ENCODE measurements at places on chromosomes 3 and 15.

GRCh38 chr15:57651445-57651844, 55.1 kb upstream of the POLR2M start:
- no peak for DNase-seq

- DNase-seq, result no peak
Observed at GRCh38 chr15:99495430-99496301, 70.1 kb upstream of the MEF2A start.

DNA sequence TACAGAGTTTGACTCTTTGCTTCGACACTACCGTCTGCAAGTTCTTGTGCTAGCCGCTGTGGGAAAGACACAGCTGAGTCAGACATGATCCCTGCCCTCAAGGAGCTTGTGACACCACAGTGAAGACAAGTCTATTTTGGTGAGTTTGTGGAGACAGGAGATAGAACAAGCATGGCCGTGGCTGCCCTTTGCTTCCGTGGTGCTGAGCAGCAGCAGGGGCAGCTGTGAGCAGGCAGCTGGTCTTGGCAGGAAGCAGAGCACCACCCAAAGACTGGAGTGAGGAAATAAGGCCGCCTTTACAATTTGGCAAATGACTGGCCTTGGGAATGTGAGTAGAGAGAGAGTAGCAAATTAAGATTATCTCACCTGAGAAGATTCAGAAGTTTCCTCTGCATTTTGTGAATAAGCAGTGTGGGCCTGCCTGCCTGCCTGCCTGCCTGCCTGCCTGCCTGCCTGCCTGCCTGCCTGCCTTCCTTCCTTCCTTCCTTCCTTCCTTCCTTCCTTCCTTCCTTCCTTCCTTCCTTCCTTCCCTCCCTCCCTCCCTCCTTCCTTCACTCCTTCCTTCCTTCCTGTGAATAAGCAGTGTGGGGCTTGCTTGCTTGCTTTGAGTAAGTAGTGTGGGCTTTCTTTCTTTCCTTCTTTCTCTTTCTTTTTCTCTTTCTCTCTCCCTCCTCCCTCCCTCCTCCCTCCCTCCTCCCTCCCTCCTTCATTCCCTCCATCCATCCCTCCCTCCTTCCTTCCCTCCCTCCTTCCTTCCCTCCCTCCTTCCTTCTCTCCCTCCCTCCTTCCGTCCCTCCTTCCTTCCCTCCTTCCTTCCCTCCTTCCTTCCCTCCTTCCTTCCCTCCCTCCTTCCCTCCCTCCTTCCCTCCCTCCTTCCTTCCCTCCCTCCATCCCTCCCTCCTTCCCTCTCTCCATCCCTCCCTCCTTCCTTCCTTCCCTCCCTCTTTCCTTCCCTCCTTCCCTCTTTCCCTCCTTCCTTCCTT, 1.6 kb upstream of the GCNT3 start:
- DNase-seq, result no peak

GRCh38 chr3:44893097-44893496, 18.7 kb downstream of the TGM4 start:
- DNase-seq, result no peak

DNA sequence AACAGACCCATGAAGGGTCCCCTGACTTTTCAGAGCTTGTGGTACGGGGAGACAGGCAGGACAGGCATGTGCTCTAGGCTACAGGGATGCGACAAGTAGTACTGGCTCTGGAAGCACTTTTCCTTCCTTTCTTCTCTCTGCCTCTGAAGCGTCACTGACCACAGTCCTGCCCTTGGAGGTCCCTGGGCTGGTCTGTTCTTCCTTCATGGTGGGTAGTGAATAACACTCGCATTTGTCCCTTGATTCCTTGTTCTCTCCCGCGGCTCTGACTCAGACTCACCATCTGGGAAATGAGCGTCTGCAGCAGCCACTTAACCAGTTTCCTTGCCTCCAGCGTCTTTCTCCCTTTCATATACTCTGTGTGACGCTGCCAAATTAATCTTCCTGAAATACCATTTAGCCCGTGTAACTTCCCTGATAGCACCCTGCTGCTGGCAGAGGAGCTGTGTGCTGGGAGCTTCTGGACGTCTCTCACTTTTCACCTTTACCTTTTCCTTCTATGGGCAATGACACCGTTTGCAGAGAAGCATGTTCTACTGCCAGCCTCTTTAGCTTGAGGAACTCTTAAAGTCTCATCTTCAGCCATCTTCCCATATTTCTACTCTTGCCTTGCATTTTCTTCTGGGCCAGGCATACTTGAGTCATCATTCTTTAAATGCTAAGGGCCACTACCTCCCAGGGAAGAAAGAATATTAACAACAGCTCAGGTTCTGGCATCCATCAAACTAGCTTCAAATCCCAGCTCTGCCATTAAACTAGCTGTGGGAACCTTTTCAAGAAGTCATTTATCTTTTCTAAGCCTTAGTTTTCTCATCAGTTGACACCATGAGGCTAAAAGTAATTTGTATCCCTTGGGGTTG, 33.6 kb downstream of the TMEM45A start:
- DNase-seq, result no peak

DNA sequence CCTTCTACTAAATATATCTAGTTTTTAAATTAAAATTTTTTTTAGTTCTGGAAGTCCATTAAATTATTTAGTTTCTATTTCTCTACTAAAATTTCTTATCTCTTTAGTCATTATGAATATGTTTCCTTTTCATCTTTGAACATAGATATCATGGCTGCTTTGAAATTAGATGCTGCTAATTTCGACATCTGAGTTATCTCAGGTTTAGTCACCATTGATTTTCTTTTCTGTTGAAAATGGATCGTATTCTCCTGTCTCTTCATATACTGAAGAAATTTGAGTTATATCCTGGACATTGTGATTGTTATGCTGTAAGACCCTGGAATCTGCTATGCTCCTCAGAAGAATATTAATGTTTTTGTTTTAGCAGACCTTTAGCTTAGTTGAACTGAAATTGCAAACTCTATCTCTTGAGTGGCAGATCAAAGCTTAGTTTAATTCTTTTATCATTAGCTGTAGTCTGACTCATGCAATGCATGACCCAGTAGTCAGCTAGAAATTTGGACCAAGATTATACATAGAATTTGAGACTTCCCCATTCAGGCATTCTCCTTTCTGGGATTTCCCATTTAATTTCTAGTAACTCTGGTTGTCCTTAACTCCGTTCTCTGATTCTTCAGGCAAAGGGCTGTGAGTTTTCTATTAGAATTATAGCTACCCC, 439.8 kb upstream of the IL12A start:
- DNase-seq, result no peak

DNA sequence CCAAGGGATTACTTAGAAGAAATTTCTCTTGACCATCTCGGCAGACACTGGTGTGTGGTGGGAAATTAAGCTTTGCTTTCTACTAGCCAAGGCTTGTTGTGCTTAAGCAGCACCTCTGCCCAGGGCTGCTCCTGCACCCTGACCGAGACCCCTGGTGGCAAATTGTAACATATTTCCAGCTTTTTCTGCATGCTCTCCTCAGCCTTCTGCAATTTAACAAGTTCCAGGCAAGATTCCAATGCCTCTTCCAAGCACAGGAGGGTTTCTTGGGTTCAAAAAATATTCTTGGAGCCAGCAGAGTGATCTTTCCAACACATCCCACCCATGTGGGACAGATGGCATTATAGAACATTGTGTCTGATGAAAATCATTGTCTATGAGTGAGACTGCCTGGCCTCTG, 210.5 kb downstream of the CLSTN2 start:
- no peak for DNase-seq

DNA sequence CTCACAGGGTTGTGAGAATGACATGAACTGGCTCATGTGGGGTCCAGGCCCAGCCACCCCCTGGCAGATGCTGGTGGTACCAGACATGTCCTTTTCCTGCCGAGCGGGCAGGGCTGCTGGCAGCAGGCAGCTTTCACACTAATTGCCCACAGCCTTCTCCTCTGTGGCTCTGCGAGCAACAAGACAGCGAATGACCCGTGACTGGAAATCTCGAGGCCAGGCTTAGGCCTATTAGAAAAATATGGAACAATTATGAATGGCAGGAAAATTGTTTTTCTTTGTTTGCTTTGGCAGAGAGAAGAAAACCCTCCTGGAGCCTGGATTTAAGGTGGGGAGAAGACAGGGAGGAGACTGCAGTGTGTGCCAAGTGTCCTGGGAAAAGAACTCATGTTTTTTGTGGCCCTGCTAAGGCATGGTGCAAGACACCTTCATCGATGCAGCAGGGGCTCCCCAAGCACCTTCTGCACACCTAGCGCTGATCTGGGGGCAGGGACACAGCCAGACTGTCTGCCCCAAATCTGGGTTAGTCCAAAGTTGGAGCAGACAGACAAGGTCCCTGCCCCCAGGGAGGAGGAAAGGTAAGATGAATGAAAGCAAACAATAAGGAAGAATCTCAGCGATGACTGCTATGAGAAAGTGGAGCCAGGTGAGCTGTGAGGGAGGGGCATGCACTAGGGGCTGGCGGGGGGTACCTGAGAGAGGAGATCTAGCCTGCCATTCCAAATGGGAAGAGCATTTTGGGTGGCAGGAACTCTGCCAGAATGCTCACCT, 193.8 kb upstream of the TLE3 start:
- no peak for DNase-seq

- no peak for DNase-seq
Observed at GRCh38 chr3:182947888-182948287, 32.5 kb downstream of the DCUN1D1 start.

- DNase-seq, result no peak
Observed at GRCh38 chr3:24622138-24622537, 127.5 kb upstream of the THRB start.

DNA sequence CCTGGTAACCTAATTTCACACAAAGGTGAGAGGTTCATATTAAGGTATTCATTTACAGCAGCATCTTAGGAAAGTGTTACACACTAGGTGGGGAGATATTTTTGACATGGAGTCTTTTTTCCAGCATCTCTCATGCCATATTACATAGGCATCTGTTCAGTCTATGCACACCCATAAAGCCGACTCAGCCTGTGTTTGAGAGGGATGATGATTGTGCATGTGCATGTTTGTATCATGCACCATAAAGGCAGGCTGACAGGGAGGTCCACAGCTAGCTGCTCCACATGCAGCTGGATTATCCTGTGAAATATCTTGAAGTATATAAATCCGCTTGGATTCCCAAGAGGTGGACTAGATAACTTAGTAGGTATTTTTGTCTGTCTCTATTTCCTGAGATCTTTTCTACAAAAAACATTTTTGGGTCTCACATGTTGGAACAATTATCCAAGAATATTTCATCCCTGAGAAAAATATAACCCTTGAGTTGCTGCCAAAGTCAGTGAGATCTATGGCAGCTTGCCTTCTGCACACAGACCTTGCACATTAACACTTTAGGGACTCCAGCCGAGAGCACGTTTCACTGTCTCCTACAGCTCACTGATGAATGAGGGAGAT, 288.4 kb upstream of the DPH6 start:
- DNase-seq, result no peak

GRCh38 chr3:130933801-130934345, 40.0 kb downstream of the ATP2C1 start:
- no peak for DNase-seq

GRCh38 chr3:50657407-50657806, 17.3 kb upstream of the DOCK3 start:
- DNase-seq, result no peak

DNA sequence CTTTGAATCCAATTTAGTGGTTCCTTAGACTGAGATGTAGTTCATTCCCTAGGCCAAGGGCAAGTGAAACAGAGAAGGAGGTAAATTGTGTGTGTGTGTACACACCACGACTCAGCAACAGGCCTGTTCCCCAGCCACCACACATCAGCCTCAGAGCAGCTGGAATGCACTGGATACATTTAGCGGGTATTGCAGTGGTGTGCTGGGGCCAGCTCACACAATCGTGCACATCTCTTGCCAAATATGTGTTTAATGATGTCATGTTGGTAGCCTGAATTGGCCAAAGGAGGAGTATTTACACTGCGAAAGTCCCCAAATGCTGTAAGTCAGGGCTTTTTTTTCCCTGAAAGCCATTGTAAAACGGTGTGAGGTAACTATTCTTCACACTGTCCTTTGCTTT, 82.3 kb downstream of the RBPMS2 start:
- no peak for DNase-seq

DNA sequence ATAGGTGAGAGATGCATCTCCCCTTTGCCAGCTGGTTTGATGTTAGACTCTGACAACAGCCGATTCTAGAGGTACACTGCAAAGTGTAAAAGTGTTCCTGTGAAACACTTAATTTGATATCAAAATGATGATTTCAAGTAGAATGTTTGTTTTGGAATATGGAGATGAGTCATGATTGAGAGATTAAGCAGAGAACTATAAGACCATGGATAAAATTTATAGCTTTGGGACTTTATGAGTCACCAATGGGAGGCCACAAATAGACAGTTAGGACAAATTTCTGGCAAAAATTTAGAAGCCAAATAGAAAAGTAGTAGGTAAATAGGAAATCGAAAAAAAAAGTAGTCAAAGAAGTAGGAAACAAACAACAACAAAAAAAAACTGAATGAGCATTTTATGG, 672.5 kb downstream of the NSUN3 start:
- no peak for DNase-seq

GRCh38 chr15:87021751-87022150, 942.1 kb downstream of the AGBL1 start:
- DNase-seq, result no peak

- DNase-seq, result no peak
Observed at GRCh38 chr15:42384597-42384996, 25.3 kb downstream of the CAPN3 start.

GRCh38 chr3:138399766-138400165, 34.6 kb upstream of the ESYT3 start:
- DNase-seq, result no peak

- no peak for DNase-seq
Observed at GRCh38 chr3:138479438-138479863, 45.0 kb downstream of the ESYT3 start.

DNA sequence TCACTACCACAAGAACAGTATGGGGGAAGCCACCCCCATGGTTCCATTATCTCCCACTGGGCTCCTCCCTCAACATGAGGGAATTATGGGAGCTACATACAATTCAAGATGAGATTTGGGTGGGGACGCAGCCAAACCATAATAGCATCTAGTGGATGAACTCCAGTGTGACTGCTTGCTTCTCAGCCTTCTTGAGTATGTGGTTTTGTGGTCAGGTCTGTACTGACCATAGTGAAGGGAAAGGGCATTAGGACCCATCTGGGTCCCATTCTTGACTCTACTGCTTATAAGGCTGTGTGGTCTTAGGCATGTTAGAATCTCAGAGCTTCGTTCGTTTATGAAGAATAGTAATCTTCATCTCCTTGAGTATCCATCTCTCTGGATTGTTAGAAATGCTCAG, 81.4 kb downstream of the CGNL1 start:
- DNase-seq, result no peak

Data from stimulated activated CD8-positive, alpha-beta memory T cell treated with anti-CD3 and anti-CD28 coated beads, Interleukin-4, amount 100 ng/mL, for 4 hours (primary cell).